ENCODE measurements at places on chromosomes 1 and 21.

- no peak for DNase-seq
Observed at GRCh38 chr1:15948595-15949452, 27.1 kb downstream of the ZBTB17 start.

DNA sequence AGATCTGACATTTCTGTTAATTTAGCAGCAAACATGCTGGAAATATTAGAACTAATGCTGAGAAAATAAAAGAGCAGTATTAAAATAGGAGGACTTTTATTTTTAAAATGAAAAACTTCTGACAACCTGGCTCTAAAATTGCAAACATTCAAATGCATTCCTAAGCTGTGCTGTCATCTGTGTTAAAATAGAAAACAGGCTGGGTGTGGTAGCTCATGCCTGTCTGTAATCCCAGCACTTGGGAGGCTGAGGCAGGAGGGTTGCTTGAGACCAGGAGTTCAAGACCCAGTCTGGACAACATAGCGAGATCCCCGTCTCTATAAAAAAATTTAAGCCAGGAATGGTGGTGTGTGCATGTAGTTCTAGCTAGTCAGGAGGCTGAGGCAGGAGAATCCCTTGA lies 44.6 kb downstream of the MIGA1 start:
- DNase-seq, result no peak

DNA sequence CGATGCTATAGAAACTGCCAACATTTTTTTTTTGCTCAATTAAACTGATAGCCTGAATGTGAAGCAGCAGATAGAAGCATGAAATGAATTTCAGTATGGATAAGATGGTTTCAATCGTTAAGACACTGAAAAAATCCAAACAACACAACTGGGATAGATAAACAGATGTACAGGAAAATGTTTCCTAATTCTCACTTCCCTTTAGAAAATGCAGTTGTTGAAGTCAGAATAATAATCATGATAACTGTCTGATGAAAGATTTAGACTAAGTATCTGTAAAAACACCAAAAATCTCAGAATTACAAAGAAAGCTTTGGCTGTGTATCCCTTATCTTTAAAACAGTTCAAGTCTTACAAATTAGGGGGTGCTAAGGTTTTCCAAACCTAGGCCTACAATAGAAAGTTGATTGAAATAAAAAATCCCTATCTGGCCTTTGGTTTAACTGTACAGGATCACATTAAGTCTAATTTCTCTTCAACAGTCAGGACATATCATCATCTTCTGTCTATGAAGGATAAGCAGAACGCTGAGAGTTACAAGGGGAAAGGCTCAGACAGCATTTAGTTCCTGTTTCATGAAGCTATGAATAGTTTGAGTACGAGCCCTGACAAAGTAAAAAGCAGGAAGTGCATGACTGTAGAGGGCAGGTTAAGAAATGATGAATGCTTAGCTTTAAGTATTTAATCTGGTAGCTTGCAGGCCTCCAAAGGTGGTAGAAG lies 203.2 kb downstream of the APP start:
- no peak for DNase-seq

DNA sequence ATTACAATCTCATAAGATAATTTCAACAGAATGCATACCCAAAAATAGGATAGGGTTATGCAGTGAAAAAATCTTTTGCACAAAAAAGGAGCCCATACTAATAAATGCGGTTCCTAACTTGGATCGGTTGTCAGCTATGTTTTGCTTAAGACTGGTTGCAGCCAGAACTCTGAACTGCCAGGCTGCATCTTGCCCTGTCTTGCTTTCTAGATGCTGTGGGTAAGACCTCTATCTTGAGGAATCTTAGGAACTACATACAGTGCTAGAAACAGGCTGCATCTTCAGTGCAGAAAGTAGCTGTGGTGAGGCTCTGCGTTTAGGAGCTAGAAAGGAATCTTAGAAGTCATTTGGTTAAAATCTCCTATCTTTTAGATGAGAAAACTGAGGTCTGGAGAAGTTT lies 45.6 kb upstream of the PLA2G4A start:
- DNase-seq, result no peak

DNA sequence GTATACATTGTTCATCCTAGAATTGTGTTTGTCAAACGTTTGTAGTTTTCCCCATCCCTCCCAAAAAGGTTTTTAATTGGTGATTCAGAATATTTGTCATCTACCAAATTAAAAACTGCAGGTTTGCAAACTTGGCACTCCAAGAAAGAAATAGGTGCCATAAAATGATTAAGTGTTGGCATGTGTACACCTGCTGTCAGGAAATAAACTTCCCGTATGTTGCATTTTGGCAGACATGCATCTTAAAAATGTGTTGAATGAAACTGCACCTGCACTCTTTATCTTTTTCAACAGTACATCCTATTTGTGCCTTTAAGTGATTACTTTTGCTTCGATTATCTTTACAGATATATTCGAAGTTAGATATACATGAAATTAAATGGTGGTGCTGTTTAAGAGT lies 7.3 kb downstream of the B3GALT2 start:
- no peak for DNase-seq

GRCh38 chr1:184590163-184590750 lies 164.4 kb downstream of the EDEM3 start:
- DNase-seq, result no peak

- peak; percentile 40 for DNase-seq
Observed at GRCh38 chr21:42807938-42808613, 71.3 kb downstream of the WDR4 start.

DNA sequence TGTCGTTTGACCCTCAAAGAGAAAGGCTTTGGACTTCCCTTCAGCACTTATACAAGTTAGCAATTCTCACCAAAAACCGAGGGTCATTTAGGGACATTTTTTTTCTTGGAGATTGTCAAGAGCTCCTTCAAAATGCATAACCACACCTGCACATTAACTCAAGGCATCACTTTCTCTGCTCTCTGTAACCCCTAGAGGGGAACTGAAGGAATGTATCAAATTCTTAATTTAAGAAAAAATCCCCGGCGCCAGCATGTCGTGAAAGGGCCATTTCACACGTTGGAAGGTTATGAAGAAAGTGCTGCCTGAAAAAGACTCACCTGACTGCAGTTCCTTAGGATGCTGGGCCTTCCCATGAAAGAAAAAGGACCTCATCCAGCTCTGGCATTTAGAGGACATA lies 131.6 kb upstream of the ZC3H12A start:
- no peak for DNase-seq

DNA sequence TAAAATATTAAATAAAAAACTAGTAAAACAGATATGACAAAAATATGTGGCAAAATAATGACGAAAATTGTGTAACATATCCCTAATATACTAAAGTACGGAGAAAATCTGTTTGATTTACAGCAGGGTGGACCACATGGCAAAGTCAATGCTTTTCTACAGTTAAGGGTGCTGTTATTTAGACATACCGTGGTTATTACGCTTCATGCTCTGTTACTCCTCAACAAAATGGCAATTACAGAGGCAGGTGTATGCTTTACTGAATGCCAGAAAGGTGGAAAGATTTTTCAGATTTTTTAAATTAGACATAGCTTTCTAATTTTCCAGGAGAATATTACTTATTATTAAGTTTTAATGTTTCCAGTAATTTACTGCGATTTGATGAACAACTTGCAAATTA lies 343.9 kb upstream of the DPYD start:
- DNase-seq, result no peak

- DNase-seq, result no peak
Observed at GRCh38 chr1:46523496-46524353, 27.7 kb downstream of the KNCN start.

GRCh38 chr1:44660176-44660575 lies 14.1 kb downstream of the TMEM53 start:
- no peak for DNase-seq

DNA sequence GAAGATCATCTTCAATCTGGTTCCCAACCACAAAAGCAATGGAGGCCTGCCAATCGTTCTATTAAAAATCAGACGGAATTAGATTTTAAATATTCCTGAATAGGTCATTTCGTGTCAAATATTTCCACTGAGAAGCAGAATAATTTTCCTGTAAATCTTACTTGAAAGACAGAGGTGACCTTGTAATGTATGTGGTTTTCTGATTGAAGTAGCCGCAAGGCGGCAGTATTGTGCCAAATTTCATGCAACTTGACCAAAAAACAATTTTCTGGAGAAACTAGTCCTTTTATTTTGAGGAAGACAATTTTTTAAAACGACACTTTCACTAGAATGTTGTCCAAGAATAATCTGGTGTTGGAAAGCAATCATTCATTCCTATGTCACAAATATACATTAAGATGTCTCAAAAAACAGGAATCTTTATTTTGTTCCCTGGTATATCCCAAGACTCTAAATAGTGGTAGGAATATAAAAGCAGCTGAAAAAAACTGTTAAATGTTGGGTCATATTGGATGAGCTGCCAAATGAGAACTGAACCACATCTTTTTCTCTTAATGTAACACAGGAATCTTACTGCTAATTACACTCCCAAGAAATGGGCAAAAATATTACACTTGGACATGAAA lies 33.6 kb downstream of the SPAG17 start:
- DNase-seq, result peak; percentile 15

DNA sequence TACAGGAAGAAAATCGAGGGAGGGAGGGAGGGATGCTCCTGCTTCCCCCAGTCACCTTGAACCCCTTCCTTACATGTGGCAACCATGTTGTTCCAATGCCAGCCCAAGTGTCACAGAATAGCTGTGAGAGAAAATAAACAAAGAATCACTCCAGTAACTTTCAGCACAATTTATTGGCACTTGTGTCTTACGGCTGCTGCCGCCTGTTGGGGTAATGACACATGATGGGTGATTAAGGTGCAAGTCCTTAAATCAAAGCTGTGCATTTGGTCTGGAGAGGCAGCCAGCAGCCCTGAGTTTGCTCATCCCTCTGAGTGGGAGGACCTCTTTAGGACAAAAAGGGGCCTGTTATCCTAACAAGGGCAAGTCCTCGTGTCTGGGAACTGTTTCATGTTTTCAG lies 377.7 kb downstream of the PCP4 start:
- no peak for DNase-seq

DNA sequence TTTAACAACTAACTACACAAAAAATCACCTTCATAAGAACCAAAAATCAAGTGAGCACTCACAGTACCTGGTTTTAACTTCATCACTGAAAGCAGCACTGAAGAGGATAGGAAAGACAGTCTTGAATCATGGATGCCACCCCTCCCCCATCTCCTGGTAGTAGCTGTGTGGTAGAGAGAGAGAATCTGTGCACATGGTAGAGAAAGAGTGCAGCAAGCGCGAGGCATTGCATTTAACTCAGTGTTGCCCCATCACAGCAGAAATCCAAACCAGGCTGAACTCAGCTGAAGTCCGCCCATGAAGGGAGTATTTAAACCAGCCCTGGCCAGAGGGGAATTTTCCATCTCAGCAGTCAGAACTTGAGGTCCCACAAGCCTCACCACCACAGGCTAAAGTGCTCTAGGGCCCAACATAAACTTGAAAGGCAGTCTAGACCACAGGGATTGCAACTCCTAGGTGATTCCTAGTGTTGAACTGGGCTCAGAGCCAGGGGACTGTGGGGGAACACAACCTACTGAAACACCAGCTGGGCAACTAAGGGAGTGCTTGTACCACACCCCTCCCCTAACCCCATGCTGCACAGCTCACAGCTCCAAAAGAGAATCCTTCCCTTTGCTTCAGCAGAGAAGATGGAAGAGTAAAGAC lies 38.4 kb downstream of the VAV3 start:
- DNase-seq, result no peak

GRCh38 chr1:154141240-154141639 lies 13.6 kb downstream of the NUP210L start:
- DNase-seq, result no peak

DNA sequence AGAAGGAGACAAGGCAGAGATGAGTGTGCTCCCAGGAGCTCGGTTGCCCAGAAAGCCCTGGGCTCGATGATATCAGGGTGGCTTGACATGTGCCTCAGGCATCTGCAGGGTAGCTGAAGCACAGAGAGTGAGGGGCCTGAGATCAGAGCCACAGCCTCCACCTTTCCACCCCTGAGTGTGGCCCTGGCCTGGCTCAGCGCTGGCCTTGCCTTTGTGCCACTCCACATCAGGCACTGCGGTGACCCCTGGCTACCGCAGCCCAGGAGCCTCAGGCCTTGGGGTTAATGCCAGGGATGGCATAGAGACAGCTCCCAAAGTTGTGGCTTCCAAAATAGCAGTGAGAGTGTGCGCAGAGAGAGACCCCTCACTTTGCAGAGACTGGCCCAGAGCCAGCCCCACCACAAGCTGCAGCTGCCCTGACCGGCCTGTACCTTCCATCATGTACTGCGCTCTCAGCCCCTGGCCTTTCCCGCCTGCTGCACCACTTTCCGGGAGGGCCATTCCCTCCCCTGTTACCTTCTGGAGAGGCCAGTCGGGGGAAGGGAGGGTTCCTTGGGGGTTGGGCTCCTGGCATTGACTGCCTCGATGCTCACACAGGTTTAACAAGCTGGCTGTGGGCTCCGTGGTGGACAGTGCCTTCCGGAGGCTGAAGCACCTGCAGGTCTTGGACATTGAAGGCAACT lies 19.5 kb downstream of the PODN start:
- DNase-seq, result no peak

GRCh38 chr1:57116871-57117270 lies 151.1 kb upstream of the C8B start:
- DNase-seq, result no peak

DNA sequence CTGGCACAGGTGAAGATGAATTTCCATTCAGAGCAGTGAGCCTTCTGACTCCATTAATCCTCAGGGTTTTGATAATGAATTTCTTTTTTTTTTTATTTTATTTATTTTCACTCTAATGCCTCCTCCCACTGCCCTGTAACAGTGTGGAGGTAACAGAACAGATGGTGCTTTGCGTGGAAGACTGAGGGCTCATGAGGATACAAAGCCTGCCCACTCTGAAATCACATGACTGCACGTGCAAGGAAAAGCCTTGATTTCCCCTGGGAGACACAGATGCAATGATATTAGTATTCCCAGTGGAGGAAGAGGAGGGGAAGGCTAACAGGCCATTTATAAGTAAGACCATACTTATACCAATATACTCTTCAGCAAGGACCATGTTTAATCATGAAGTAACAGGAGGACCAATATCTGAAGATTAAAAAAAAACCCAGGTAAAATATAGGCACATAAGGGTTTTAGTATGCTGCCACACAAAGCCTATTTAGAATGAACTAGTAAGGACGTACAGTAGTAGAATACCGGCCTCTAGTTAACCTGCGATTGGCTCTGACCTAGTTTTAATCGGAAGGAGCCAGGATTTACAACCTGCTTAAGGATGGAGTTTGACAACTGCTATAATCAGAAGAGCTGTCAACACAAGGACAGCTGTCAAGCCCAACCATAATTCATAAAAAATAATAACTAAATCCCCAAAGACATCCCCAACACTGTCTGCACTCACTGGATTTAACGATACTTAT lies 69.6 kb downstream of the LHX4 start:
- no peak for DNase-seq

GRCh38 chr1:178166429-178167024 lies 72.6 kb downstream of the RASAL2 start:
- no peak for DNase-seq
